ENCODE measurements at places on chromosomes 5 and 9.

DNA sequence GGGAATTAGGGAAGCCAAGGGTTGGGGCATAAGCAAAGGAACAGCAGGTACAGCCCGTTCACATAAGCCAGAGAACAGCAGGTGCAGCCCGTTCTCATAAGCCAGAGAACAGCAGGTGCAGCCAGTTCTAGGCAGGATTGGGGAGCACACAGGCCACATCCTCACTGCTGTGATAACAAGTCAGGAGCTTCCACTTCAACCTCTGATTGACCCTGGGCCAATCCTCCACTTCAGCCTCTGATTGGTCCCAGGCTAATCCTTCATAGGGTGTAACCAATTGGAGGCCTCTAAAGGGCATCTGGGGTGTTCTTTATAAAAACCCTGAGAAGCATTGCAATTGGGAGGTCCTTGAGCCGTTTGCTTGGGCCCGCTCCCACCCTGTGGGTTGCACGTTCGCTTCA is 27.5 kb downstream of the CEL start:
- no peak for DNase-seq

DNA sequence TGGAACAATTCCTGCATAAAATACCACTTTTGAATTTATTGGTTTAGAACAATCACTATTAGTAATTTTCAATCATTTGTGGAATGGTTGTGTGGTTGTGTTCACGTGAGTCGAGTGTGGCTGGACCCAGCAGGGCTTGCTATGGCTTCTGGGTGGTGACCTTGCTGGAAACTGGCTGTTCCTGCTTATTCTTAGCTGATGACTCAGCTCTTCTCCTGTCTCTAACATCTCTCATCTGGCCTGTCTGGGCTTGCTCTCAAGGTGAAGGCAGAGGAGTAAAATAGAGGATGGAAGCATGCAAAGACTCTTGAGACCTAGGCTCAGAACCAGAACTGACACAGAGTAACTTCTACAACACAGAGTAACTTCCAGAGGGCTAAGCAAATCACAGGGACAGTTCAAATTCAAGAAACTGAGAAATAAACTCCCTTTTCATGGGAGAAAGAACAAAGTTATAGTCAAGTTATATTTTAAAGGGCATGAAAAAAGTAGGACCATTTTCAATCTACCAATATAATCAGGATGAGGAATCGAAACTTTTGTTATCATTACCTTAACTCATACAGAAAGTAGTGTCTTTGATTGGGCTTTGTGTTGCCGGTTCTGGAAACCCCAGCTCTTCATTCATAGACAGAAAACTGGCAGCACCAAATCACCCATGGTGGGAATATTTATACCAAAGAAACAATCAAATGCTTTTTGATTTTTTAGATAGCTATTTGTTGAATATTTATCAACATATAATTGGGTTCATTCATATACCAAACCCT is 665.1 kb downstream of the CDH18 start:
- DNase-seq, result no peak

- no peak for DNase-seq
Observed at GRCh38 chr9:24912767-24913166, 367.1 kb upstream of the IZUMO3 start.

DNA sequence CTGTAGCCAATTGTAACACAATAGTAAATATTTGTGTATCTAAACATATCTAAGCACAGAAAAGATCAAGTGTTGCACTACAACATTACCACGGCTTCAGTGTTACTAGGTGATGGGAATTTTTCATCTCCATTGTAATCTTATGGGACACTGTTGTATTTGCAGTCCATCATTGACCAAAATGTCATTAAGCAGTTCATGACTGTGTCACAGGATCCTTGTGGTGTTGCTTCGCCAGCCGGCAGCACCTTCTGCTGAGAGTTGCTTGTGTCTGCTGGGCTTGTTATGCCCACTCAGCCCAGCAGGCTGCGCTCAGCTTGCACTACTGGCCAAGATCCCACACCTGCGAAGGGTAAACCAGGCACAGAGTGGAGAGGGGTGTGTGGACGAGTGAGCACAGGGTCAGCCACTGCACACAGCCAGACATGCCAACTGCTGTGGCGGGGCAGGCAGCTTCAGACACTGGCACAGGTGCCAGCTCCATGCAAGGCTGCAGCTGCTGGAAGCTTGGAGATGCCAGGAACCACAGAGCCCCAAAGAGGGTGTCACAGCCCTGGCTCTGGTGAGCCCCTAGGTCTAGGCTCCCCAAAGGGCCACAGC is 273.7 kb downstream of the CETN3 start:
- no peak for DNase-seq

DNA sequence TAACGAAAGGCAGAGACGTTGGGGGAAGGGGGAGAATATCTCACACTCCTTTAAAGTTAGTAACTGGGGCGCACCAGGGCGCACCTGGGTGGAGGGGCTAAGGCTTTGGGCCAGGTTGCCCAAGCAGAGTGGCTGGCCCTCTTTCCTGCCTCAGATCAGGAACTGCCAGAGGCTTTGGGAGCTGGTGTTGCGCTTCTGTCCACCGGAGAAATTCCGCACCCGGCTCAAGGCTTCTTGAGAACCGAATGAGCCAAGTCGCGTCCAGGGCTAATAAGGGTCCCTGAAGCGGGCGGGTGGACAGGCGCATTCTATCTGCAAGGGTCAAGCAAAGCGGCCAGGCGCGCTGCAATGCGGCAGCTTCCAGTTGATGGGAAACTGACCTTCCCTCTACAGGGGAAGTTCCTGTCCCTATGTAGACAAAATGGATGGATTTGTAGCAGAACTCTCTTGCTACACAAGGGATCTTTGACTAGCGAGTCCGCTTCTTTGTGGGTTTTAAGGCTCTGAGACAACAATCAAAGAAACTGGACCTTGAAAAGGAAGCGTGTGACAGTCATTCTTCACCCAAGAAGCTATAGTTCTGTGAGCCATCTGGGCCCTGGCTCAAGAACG is 5.5 kb downstream of the PAX5 start:
- no peak for DNase-seq

- DNase-seq, result no peak
Observed at GRCh38 chr5:176180339-176180738, 57.9 kb upstream of the SIMC1 start.

DNA sequence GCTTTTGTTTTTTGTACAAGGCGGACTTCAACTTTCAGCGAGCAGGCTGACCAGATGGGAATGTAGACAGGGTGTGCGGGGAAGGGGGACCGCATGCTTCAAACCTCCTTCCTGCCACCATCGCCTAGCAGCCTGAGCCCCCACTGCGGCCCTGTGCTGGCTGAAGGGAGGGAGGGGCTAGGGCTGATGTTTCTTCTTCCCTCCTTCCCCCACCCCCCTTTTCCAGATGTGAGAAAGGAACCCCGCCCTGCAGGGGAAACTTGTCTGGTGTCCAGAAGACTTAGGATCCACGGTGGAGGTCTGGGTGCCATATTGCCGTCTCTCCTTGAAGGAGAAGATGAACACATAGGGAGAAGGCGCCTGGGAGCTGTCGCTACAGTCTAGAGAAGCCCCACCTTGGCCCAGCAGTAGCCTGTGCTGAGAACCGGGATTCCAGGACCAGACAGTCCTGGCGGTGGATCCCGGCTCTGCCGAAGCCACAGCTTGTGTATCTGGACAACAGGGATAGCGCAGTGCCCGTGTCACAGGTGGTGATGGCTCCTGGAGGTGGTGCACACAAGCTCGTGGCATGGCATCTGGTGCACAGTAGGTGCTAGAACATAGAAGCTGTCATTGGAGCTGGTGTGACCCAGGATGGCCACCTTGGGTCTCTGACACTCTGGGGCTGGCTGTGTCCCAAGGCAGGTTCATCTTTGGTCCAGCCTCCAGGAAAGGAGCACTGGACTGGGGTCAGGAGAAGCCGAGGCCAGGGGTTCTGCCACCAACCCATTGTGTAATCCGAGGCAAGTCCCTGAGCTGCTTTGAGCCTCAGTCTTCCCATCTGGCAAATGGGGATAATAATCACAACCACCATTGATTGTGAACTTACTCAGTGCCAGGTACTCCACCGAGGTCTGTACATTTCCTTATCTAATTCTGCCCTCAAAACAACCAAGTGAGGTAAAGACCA is 205.6 kb downstream of the C9orf50 start:
- no peak for DNase-seq

GRCh38 chr5:124599028-124599973 is 147.1 kb downstream of the ZNF608 start:
- DNase-seq, result no peak

- no peak for DNase-seq
Observed at GRCh38 chr9:120507936-120508510, 71.9 kb downstream of the CDK5RAP2 start.

DNA sequence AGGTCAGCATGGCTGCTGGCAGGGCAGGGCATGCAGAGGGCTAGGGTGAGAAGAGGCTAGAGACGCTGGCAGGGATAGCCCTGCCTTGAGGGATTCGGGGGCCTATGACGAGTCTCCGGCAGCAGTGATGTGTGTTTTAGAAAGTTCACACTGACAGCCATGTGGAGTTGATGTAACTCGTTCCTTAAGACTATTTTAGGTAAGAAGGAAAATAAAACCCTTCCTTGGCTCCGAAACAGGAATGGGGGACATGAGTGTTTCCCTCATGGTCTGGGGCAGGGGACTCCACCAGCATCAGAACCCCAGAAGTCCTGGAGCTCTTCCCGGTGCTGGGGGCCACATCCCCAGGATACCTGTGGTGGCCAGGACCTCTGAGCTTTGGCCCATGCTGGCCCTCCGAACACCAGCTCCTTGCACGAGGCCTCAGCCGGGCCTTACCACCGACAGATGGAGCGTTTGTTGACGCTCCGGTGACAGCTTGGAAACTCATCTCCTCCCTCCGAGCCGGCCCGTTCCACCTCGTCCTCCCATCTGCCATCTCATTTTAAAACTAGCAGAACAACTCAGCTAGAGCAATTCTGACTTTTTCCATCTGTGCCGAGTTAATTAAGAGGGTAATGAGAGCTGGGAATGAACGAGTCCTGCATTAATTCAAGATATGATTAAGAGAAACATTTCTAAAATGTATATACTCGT is 337.7 kb downstream of the CDK5RAP2 start:
- no peak for DNase-seq

DNA sequence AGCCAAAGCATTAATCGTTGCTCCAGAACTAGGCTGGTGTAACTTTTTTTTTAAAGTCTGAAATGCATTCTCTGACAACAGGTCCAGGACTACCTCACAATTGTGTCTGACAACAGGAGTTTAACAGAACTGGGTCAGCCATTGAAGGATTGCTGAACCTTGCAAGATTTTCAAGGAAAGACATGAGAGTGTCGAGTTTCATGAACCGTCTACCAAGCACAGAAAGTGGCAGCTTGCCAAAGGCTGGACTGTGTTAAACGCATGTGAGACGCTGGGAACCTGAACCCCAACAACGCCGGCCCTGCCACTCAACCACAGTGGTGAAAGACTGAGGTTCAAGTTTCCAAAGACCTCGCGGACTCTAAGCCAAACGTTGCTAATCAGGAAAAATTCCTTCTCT is 79.1 kb downstream of the LHFPL2 start:
- DNase-seq, result no peak

All from cortex of kidney (tissue), 1 donor.